ENCODE measurements at places on chromosomes 2 and 18.

DNA sequence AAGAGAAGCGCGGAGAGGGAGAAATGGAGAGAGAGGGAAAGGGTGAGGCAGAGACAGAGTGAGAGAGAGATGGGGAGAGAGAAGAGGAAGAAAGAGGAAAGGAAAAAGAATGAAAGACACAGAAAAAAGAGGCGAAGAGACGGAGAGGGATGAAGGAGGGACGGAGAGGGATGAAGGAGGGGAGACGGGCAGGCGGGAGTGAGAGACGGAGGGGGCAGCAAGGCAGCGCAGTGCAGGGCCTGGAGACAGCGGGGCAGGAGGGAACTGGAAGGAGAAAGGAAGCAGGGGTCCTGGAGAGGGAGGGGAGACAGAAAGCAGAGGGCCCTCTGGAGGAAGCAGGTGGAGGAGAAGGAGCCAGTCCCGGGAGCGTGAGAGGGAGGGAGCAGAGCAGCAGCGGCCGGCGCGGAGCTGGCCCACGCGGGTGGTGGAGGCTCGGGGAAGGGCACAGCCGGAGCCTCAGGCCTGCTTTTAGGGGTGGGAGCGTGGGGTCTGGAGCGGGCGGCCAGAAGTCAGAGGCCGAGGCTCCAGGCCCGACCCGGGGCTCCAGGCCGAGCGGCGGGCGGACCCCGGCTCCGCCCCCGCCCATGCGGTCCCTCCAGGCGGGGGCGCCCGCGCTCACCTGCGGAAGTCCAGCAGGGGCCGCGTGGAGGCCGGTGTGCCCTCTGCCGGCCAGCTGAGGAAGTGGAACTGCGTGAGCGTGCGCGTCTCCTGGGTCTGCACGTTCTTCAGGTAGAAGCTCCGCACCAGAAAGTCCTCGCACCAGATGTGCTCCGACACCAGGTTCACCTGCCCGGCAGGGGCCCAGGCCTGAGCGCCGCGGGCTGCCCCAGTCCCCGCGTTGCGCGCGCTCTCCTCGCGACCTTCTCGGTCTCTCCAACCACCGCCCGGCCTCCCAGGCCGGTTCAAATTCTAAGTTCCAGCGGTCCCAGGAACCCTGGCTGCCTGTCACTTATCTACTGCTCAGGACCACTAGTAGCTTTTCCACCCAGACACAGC lies 14.5 kb downstream of the PTPRN start:
- DNase-seq = no peak

GRCh38 chr18:53165770-53166169 lies 825.8 kb downstream of the DCC start:
- no peak for DNase-seq

DNA sequence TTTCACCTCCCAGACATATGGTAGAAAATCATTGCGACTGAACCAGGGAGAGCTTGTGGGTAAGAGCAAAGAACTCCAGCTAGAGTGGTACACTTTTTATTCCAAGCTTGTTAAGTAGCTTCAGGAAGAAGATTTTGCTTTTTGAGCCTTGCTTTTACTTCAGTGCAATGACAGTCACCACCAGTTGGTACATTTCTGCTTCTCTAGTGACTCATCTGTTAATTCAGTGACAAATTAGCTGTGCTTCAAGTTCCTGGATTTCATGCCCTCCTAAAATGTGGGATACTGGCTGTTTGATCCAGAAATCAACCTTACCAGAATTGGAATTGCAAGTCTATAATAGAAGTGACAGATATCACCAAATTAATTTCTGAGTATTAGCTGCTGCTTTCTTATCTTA lies 117.6 kb upstream of the TTN start:
- DNase-seq = no peak

DNA sequence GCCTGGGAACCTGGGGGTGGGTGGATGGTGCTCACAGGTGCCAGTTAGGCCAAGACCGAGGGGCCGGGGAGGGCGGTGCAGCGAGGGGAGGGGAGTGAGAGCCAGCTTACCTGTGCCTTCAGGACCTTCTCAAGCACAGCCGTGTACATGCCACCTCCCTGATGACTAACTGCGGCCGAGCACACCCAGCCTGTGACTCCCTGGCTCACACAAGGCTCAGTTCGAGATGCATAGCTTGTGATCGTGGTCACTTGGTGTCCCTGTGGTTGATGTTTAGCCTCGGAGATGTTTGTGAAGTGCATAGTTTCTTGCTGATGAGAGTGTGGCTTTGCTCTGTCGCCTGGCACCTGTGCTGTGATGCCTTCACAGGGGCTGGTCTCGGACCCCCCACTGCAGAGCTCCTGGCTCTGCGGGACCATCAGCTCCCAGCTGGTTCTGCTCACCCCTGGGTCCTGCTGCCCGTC lies 84.5 kb upstream of the ODC1 start:
- DNase-seq = no peak

DNA sequence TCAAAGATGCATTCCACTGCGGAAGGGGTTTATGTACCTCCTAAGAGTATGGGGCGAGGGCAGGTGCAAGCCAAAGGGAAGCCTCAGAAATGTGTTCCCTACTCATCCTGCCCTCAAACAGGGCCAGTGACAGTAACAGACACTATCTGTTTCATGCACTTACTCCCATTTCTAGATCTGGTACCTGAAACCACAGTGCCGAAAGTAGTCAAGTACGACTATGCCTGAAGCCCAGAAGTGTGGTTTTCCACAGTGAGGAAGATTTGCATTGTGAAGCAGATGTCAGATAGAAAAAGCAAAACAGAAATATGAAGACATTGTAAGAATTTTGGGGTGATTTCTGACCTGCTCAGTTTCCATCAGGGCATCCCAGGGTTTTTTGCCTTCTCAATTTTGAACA lies 748.7 kb downstream of the RNF144A start:
- no peak for DNase-seq

DNA sequence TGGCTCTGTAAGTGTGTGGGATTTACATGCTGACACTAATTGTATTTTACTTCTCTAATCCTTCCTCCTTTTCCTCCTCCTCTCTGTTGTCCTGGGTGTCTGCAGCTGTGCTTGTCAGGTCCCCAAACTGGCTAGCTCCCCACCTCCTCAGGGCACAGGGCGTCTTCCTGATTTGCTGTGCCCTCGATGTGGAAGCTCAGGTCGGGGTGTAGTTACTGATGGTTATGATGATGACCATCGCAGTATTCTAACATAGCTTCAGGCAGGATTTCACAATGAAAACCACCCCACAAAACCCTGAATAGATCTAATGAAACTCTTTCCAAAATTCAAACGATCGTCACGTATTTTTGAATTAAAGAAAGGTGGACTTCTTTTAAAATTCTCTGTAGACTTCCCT lies 428.4 kb downstream of the TGIF1 start:
- no peak for DNase-seq

DNA sequence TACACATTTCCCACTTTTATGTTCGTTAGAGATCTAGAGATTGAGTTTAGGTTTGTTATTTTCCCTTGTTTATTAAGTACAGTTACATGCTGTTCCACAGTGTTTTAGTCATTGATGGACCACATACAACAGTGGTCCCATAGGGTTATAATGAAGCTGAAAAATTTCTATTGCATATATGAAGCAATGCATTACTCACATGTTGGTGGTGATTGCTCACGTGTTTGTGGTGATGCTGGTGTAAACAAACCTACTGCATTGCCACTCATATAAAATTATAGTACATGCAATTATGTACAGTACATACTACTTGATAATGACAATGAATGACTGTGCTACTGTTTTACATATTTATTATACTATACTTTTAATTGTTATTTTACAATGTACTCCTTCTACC lies 51.0 kb upstream of the NXPH2 start:
- DNase-seq = no peak

DNA sequence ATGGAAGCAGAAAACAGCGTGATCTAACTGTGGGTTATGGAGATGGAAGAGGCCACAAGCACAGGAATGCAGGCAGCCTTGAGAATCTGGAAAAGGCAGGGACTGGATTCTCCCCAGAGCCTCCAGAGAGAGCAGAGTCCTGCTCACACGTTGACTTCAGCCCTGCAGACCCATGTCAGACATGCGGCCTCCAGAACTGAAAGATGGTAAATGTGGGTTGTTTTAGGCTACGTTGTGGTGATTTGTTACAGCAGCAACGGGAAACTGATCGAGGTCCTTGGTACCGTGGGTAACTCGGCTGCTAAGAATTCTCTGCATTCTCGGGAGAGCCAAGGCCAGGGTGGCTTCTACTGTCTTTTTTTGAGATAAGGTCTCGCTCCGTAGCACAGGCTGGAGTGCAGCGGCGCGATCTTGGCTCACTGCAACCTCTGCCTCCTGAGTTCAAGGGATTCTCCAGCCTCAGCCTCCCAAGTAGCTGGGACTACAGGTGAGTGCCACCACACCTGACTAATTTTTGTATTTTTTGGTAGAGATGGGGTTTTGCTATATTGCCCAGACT lies 97.1 kb downstream of the ACKR3 start:
- no peak for DNase-seq

DNA sequence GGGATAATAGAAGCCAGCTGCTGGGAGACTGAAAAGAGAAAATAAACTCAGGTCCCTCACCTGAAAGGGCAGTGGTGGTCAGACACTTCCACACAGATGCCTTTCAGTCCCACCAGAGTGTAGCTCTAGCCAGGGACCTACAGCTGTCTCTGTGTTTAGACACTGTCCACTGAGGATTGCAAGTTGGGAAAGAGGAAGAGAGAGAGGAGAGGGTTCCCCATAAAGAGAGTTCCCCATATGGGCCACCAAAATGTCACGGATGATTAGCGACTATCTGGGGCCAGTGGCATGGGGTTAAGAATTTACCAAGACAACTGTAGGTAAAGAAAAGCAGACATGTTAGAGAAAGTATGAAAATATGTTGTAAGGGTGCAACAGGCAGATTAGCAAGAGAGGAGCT lies 36.7 kb upstream of the SKA1 start:
- DNase-seq = no peak

DNA sequence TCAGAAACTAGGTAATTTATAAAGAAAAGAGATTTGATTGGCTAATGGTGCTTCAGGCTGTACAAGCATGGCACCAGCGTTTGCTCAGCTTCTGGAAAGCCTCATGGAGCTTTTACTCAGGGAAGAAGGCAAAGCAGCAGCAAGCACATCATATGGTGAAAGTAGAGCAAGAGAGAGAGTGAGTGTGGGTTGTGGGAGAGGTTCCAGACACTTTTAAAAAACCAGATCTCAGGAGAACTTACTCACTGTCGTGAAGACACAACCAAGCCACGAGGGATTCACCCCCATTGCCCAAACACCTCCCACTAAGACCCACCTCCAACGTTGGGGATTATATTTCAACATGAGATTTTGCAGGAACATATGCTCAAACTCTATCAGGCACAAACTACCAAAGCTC lies 554.6 kb upstream of the TNP1 start:
- no peak for DNase-seq

DNA sequence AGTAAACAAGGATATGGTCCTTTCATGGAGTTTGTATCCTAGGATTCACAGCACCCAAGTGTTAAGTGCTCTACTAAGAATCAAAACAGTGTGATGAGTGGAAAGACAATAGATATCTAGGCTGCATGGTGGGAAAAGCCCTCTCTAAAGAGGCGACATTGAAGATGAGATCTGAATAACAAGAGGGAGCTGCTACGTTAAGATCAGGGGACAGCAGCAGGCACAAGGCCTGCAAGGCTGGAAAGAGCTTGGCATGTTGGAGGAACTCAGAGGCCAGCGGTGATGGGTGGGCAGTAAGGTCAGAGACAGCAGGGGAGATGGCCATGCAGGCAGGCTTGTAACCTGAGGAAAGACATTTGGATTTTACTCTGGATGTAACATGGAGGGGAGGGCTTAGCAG lies 177.5 kb downstream of the GFPT1 start:
- no peak for DNase-seq
